Activated effector memory CD4-positive, alpha-beta T cell treated with anti-CD3 and anti-CD28 coated beads, Interleukin-2, amount 50 U/mL, for 16 hours (primary cell): ENCODE measurements at places on chromosomes 2 and 18.

DNA sequence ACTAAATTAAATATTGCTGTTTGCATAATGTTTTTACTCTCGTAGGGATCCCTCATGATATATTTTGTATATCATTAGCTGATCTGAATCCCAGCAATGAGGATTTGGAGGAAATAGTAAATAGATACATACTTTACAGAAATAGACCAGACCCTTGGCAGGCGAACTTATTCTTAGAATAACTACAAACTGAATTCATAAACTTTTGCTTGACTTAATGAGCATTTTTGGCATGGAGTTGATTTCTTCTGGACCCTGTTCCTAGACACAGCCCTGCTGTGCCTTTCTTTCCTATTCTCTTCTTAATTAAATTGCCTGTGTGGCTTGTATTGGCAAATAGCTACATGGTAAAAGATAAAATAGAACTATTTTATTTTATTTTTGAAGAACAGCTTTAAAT is 145.9 kb downstream of the GREB1L start:
- DNase-seq, result no peak

DNA sequence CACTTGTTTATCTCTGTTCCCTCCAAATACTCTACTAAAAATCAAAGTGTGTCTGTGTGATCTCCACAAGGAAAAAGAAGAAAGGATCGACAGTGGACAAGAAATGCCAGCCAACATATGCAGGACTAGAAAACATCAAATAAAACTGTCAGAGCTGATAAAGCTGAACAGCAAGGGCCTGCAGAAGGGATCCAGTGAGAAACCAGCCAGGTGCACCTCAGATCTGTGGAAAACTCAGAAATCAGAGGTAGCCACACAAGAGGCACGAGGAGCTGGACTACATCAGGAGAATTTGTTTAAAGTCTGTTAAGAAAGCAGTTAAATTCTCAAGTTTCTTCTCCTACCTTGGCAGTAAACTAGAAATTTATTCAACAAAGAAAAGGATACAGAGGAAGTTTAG is 135.2 kb downstream of the SUCLG1 start:
- DNase-seq, result no peak

GRCh38 chr2:65403529-65403915 is 28.9 kb downstream of the SPRED2 start:
- DNase-seq, result no peak

DNA sequence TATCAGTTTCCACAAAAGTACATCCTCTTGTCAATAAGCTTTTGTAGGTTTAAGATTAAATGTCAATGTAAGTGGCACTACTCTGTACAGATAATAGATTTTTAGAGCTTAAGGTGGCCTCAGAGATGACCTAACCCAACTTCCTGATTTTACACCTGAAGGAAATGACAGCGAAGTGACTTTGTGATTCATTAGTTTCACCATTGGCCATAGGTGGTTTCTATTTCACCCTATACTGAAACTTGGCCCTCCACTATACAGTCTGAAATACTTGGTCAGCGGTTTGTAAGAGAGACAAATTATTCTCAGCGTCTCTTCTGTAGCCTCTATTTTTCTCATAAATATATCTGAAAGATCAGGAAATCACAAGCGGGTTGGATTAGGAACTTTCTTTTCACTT is 330.4 kb upstream of the FAM98A start:
- no peak for DNase-seq

GRCh38 chr2:97785818-97786217 is 72.4 kb downstream of the ZAP70 start:
- DNase-seq, result no peak

DNA sequence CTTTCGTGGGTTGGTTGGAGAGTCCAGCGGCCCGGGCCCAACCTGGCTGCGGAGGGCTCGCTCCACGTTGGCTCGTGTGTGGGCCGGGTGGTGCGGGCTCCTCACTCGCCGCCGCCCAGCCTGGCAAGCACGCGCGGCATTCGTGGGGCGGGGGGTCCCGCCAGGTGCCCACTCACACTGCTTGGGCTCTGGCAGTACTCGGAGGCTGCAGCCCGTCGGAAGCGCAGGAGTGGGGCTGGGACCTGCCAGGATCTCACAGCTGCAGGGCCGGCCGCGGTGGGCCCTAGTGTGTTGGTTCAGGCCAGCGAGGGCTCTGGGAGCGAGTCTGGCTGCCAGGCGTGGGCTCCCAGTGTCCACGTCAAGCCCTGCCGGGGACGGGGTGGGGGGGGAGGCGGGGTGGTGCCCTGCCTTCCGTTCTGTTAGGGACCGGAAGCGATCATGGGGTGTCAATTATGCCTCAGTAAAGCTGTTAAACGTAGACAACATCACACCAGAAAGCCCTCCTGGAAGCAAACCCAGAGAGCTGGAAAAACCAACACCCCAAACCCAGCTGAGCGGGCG is 1.0 kb upstream of the HS6ST1 start:
- peak; percentile 63 for DNase-seq

DNA sequence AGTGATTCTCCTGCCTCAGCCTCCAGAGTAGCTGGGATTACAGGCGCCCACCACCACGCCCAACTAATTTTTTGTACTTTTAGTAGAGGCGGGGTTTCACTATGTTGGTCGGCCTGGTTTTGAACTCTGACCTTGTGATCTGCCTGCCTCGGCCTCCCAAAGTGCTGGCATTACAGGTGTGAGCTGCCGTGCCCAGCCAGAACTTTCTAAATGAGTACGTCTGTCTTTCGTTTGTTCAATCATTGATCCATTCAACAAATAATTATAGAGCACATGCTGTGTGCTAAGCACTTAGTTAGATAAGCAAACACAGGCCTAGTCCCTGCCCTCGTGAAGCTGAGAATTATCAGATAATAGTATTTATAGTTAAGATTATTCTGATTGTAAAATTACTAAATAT is 56.5 kb downstream of the TTC39C start:
- DNase-seq, result no peak

GRCh38 chr2:47083886-47084687 is 71.0 kb downstream of the STPG4 start:
- DNase-seq, result no peak

- no peak for DNase-seq
These were observed 276.9 kb downstream of the ZNF804A start for GRCh38 chr2:184875212-184875611.

DNA sequence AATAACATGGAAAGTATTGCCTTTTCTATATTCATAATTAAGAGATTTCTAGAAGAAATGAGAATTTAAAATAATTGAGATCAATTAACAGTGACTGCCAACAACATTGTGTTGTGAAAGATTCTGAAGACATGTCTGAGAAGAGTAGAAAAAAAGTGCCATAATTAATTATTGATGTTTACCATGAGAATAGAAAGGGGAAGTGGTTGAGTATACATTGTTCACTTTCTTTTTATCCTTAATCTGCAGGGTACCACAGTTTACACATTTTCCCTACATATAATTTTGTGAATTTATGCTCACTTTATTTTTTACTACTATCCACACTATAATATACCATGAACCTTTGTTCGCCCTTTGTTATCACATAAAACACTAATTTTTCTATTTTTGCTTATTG is 47.1 kb upstream of the UBE2E3 start:
- no peak for DNase-seq

GRCh38 chr2:73972846-73973245 is 11.9 kb upstream of the TET3 start:
- no peak for DNase-seq

DNA sequence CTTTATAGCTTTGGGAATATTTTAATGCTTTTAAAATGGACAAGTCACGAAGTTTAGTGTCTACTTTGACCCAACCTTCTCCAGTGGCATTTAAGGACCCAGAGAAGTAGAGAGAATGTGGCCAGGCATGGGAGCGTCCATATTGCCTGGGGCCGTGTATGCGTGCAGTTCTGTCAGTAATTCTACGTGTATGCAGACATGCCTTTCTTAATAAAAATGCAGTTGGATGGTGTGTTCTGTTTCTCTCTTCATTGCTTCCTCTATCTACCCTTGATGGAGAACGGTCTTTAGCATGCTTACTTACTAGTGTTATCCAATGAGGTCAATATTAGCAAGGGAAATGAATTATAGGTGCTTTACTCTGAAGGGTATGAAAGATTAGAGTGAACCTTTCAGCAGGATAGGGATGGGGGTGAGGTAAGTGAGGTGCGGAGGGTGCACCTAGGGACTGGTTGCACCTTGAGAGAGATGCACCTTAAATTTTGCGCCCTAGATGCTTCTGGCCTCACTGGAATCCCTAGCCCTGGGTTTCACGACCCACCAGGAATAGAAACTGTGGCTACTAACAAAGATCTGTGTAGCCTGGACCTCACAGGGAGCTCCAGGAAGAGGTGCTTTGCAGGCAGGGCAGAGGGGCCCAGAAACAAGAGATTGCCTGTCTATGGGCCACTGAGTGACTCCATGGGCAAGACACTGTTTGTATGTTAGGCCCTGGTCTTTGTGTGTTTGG is 194.3 kb downstream of the MYCN start:
- no peak for DNase-seq

DNA sequence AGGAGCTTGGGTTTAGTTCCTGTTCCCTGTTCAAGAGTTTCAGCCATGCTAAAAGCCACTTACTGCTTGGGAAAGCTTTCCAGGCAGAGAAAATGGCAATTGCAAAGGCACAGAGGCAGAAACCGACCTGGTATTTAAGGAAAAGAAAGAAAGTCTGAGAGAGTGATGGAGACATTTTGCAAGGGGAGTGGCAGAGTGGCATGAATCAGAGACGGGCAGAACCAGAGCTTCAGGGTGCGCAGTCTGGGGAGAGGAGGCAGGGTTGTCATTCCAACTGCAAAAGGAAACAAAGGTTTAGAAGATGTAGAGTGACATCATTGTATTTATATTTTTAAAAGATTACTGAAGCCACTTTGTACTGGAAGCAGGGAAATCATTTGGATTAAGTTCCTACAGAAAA is 14.9 kb upstream of the GNAL start:
- DNase-seq, result no peak

GRCh38 chr2:128317181-128317898 is 1.3 kb downstream of the HS6ST1 start:
- peak; percentile 74 for DNase-seq

- DNase-seq, result no peak
These were observed 2.1 kb upstream of the SMCHD1 start for GRCh38 chr18:2653467-2653866.

GRCh38 chr2:27261241-27261925 is 1.5 kb downstream of the SLC30A3 start:
- no peak for DNase-seq

DNA sequence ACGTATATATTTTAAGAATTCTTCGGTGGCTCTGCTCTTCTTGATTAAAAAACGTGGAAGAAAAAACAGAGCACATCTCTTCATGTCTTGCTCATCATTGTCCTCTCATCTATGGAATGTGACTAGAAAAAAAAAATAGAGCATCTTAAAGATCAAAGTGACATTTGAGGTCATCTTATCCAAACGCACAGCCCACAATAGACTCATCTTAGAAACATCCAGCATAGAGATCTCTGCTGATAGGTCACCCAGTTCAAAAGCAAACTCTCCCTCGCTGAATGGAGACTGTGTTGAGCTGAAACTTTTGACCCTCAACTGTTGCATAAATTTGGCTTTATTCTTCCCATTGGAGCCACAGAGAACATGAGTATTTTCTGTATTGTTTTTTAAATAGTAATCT is 65.2 kb downstream of the CMPK2 start:
- DNase-seq, result no peak

DNA sequence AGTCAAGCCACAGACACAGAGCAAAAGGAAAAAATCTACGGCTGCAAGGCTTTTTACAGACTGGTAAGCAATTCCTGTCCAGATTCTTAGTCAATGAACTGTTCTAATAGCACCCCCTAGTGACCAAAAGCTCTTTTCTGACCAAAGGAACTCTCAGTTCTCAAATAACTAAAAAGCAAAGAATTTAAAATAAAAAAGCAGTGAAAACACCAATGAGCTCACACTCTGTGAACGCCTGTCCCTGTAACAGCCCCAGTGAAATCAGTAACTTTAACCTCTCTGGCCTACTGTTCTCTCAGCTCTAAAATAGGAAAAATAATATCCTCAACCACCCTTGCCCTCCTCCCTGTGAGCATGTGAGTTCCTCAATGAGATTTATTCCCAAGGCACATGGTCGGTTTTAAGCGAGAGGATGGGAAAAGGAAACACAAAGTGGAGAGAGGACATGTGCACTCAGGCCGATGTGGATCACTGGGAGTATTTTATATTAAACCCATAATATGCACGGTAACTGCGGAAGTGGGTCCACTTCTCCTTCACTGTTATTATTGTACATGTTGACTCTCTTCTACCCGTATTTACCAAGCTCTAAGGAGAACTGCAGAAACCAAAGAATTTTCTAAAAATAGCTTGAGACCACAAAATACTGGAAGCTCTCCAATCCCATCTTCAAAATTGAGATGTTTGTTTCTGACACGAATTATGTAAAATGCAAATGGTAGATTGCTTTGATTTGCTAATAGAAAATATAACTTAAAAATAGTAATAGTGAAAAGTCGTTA is 128.5 kb downstream of the STK39 start:
- no peak for DNase-seq

GRCh38 chr2:30234180-30234971 is 3.0 kb downstream of the LBH start:
- peak; percentile 78 for DNase-seq

DNA sequence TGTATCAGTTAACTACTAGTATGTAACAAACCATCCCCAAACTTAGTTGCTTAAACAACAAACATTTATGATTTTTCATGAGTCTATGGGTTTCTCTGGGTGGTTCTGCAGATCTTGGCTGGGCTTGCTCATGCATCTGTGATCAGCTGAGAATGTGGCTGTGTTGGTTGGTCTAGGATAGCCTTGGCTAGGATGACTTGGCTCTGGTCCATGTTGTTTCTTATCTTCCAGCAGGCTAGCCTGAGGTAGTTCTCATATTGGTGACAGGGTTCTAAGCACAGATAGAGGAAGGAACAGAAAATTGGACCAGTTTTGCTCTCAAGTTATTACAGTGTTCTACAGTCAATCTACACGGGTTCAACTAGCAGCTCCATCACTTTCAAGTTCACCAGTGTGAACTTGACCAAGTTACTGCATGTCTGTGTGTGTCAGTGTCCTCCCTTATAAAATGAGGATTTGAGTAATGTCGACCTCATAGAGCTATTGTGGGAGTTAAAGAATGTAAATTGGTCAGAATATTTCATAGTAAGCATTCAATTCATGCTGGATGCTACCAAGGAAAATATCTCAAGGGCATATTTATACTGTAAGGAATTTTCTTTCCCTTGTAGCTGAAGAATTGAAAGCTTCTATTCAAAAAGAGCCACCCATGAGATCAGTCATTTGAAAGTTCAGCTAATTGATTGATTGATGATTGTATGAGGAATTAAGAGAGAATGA is 65.3 kb downstream of the MYO3B start:
- DNase-seq, result no peak
